SK-N-SH (cell line): ENCODE measurements at places on chromosomes 1 and 21.

DNA sequence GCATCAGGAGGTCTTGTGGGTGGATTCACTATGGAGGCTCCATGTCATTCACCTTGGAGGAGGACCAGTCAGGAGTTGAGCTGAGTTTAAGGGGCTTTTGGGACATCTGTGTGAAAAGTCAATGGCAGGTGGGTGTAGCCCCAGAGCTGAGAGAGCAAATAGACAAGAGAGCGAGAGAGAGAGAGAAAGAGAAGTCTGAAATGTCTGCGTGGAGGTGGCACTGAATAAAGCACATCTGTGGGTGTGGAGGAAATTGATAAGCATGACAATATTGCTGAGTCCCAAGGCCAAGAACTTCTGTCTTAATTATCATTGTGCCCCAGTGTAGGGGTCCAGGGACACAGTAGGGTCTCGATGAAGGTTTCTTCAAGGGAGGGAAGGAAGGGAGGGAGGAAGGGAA lies 79.5 kb upstream of the VAMP3 start:
- no peak for DNase-seq

DNA sequence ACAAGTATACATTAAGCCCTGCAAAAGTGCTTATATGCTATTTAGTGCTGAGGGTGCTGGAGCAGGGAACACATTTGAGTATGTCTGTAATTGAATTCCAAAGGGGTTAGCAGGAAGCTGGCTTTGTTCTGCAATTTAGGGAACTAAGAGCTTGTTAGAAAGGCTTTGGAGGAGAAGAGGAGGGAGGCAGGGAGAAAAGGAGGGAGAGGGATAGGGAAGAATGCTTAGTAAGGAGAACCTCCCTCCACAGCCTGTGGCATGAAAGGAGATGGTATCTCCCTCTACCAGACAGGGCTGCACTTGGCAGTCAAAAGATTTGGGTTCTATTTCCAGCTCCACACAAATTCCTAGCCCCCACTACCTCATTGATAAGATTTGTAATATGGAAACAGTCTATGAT lies 217.8 kb downstream of the DAB1 start:
- no peak for DNase-seq

DNA sequence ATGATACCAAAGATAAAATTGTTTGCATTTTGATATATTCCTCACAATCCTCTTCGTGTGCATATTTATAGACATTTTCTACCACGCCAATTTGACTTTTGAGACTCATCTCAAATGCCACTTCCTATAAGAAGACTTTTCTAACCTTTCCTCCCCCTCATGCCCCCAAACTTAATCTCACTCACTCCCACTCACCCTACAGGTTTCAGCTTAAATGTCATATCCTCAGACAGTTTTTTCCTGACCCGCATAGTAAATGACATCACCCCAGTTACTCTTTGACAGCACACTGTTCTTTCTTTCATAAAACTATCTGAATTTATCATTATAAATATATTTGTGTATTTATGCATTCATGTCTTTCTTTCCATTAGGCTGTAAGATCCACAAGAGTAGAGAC lies 29.6 kb upstream of the RGS8 start:
- DNase-seq, result no peak

GRCh38 chr1:236201786-236202185 lies 59.4 kb downstream of the GPR137B start:
- no peak for DNase-seq

- no peak for DNase-seq
These were observed 566.2 kb upstream of the RGS18 start for GRCh38 chr1:191592039-191592438.

GRCh38 chr1:53214376-53214940 lies 6.0 kb downstream of the CZIB start:
- DNase-seq, result no peak

DNA sequence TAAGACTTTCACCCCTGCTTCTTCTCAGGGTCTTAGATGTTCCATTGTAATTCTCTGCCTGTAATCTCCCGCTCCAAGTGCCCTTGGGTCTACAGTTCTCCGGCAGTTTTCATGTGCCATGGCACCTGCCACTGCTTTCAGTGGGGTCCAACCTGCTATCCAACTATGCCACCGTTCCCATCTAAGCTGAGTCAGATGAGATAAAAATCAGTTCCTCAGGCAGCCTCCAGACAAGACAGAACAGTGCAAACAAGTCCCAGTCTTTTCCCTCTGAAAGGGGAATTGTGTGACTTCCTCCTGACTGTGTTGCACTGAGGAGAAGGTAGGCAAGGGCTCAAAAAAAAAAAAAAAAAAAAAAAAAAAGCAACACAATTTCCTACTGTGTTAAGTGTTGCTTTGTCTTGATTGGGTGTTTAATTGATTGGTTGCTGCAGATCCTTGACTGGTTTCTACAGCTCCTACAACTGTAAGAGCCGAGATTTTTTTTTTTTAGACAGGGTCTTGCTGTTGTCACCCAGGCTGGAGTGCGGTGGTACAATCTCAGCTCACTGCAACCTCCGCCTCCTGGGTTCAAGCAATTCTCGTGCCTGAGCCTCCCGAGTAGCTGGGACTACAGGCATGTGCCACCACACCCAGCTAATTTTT lies 50.7 kb downstream of the EBNA1BP2 start:
- DNase-seq, result no peak

GRCh38 chr1:47967864-47968555 lies 29.2 kb downstream of the TRABD2B start:
- DNase-seq, result no peak

DNA sequence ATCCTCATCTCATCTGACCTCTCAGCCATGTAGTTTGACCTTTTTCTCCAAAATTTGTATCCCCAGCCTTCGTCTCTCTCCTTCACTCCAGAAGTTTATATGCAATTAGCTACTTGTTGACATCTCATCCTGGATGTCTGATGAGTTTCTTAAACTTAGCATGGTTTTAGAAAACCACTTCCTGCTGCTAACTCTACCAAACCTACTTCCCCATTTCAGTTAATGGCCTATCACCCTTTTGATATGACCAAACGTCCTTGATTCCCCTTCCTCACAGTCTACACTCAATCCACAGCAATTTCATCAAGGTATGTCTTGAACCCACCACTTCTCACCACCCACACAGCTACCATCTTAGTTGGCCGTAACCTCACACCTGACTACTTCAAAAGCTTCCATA lies 121.9 kb downstream of the LRRC40 start:
- DNase-seq, result no peak

GRCh38 chr21:37071561-37072273 lies 1.2 kb downstream of the PIGP start:
- peak; percentile 34 for DNase-seq

GRCh38 chr1:167710836-167711235 lies 10.9 kb upstream of the MPZL1 start:
- no peak for DNase-seq

- DNase-seq, result no peak
These were observed at the start of gene SH2D2A for GRCh38 chr1:156816561-156817328. SH2D2A (minus strand) TSS chr1:156816848; CDS start chr1:156816708, 140 bp downstream.

GRCh38 chr21:45454926-45455673 lies 50.1 kb downstream of the COL18A1 start:
- no peak for DNase-seq

DNA sequence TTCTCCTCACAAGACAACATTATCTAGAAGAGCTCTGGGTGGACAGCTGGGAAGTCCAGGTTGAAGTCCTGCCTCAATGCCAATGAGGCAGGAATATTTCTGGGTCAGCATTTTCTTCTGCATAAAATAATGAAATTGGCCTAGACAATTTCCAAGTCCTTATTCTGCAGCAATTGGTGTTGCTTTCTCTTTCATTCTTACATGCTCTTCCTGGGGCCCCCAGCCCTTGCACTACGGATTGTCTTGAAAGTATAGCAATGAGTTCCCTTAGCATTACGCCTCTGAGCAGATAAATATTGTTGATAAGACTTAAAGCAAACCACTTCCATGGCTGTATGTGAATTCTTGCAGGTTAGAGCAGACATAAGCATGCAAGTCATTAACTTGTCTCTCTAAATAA lies 188.5 kb downstream of the TGFBR3 start:
- DNase-seq, result no peak

- DNase-seq, result no peak
These were observed 13.9 kb upstream of the SLC5A9 start for GRCh38 chr1:48208652-48209051.

DNA sequence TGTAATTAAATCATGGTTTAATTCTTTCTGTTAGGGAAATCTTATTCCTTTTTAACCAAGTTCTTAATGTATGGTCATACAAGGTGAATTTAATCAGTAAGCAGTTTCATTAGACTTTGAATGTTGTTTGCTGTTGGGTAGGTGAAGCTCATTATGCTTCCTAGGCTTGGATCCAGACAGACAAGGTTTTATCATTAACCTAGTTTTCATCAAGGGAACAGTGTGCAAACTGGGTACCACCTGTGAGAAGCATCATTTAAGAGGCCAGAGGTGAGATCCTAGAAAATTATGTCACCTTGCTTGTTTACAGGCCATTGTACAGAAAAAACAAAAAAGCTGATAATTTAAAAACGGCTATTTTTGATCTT lies 130.1 kb downstream of the RYR2 start:
- DNase-seq, result no peak

DNA sequence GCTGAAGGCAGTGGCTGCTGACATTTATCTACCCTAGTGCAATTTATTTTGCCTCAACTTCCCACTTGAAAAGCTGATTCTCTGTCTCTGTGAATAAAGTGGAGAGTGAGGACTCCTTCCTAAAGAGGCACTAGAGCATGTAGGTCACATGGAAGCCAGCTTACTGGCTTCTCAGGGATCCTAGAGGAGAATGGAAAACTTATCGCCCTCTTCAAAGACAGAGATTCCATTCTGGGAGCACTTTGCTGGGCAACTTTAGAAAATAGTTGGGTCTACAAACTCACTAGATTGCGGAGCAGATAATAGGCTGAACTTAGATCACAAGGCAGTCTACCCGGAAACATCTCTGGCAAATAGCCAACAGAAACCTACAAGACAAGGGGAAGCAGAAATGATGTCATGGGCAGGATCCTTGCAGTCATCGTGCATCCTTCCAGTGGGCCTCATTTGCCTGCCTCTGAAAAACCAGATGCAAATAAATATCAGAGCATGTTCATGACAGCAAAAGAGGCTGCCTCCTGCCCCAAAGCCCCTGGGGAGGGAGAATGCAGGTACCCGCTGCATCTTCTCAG lies 104.8 kb upstream of the BARHL2 start:
- no peak for DNase-seq

GRCh38 chr1:1984560-1985070 lies 19.0 kb downstream of the CFAP74 start:
- no peak for DNase-seq

DNA sequence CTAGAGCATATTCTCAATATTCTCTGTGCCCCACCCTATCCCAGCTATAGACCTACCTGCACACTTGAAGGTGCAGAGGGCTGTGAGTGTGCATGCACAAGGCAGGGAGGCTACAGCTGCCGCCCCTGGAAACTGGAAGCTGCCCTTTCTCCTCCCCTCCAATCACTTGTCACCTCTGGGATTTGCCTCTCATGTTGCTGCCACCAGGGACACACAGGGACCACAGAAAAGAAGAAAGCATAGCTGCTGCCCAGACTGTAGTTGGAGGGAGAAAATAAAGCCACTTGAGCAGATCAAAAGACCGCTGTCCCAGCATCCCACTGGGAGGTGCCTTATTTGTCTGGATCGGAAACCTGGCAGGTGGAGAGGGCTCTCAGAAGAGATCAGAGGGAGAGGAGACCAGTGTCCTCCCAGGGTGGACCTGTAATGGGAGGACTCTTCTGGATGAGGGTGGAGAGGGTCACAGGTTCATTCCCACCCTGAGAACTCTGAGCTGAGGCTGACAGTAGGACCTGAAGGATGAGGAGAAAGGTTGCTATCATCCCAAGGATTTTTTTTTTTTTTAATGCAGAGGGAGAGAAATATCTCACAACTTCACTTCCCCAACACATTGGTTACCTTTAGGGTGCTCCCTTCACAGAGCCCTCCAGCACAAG lies 7.6 kb upstream of the INPP5B start:
- DNase-seq, result no peak

GRCh38 chr1:85580872-85581801 lies 576 bp downstream of the CCN1 start:
- DNase-seq, result peak; percentile 75

DNA sequence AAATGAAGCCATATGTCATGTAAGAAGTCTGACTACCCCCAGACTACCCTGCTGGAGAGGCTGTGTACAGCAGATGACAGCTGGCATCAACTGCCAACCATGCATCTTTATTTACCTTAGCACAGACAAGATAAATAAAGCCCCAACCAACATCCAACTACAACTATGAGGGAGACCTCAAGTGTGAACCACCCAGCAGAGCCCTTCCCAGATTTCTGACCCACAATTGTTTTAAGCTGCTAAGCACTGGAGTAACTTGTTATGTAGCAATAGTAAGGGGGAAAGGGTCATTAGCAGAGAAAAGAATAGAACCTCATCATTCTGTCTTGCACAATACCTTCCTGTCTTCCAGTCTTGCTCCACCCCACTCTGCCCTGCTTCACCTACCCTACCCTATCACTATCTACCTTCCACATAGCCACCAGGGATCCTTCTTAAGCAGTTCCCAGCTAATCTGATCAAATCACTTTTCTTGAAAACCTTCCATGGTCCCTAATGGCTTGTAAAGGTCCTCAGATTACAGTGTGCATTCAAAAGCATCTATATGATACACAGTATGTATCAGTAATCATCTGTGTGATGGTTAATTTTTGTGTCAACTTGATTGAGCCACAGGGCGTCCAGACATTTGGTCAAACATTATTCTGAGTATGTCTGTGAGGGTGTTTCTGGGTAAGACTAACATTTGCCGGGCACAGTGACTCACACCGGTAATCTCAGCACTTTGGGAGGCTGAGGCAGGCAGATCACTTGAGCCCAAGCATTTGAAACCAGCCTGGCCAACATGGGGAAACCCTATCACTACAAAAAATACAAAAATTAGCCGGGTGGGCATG lies 19.6 kb upstream of the RBM15 start:
- DNase-seq, result no peak

DNA sequence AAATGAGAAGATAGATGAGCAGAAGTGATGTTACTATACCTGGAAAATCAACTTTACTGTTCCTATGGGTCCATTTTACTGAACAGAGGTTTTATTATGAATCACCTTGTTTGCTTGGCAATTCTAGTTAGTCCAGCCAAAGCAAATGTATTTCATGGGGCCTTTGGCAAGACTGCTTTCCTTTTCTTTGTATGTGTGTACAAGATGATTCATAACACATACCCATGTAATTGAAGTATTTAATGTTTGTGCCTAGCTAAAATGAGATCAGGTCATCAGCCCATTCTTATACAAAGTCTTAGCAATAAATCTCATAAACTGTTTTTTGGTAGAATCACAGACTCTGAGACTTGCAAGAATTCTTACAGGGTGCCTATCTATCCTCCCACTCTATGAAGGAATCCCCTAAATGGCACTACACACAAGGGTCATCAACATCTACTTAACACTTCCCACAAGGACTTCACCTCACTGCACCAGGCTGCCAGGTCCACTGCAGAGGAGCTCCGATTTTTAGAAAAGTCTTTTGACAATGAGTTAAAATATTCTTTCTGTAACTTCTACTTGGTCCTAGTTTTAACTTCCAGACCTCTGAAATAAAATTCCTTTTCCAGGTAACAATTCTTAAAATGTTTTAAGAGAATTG lies 58.5 kb downstream of the LPAR3 start:
- no peak for DNase-seq

- DNase-seq, result no peak
These were observed 37.8 kb upstream of the DOCK7 start for GRCh38 chr1:62726011-62726442.
